ENCODE measurements at places on chromosomes 1 and 21.
A peak's percentile ranks its signal among the peaks of the same experiment; 100 is the strongest.

DNA sequence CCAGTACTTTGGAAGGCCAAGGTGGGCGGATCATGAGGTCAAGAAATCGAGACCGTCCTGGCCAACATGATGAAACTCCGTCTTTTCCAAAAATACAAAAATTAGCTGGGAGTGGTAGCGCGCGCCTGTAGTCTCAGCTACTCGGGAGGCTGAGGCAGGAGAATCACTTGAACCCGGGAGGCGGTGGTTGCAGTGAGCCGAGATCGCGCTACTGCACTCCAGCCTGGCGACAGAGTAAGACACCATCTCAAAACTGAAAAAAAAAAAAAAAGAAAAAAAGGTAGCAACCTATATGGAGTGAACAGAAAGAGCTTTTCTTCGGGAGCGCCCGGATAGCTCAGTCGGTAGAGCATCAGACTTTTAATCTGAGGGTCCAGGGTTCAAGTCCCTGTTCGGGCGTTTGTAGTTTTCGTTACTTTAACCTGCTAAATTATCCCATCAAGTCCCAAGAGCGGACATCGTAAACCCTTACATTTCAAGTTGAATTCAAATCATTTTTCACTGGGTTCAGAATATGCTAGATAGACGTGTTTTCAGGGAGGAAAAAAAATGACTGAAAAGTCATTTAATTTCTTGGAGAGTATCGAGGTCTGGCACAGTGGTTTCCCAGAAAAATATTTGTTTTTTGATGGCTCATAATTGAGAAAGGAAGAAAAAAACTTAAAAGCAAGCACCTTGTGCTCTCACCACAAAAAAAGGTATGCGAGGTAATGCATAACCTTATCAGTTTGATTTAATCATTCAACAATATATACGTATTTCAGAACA is 9.8 kb upstream of the MDM4 start:
- H3K4me3 ChIP-seq, result peak overlapping the region; percentile 100
- peak overlapping the region; percentile 100 for H3K27ac ChIP-seq
- DNase-seq, result peak; percentile 71
- peaks cover 25% of the 10 kb centered on the region for H3K36me3 ChIP-seq
- peaks cover 10% of the 10 kb centered on the region for H3K27me3 ChIP-seq
- H3K4me1 ChIP-seq, result peaks cover 35% of the 10 kb centered on the region

DNA sequence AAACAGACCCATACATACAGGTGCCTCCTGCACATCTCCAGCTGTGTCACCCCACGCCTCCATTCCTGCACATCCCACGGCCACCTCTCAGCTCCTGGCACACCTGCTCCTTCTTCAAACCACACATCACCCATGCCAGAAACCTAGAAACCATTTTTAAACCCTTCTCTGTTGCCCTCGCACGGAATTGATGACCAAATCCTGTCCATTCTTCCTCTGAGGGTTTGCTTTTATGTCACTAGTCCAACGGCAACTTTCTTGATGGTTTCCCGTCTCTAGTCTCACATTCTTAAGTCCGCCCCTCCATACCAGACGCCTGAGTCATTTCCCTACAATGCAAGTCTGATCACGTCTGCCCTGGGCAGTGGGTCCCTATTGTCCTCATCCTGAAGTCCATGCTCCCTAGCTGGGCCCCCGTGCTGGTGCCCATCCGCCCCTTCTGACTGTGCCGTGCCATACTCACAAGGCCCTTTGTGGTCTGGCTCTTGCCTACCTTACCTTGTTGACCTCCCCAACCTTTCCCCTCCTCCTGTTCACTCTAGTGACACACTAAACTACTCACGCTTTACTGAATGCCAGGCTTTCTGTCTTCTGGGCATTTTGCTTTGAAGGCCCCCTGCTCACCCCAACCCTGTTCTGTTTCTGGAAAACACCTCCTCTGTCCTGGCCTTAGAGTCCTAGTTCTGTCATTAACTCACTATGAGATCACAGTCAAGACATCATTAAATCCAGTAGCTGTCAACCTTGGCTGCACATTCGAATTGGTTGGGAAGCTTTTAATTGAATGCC is 17.6 kb downstream of the SLC2A1 start:
- peak overlapping the region; percentile 75 for H3K4me3 ChIP-seq
- peaks cover 94% of the 10 kb centered on the region for H3K4me1 ChIP-seq
- H3K36me3 ChIP-seq, result peaks cover 46% of the 10 kb centered on the region
- DNase-seq, result no peak
- no peaks in the 10 kb centered on the region for H3K27me3 ChIP-seq

DNA sequence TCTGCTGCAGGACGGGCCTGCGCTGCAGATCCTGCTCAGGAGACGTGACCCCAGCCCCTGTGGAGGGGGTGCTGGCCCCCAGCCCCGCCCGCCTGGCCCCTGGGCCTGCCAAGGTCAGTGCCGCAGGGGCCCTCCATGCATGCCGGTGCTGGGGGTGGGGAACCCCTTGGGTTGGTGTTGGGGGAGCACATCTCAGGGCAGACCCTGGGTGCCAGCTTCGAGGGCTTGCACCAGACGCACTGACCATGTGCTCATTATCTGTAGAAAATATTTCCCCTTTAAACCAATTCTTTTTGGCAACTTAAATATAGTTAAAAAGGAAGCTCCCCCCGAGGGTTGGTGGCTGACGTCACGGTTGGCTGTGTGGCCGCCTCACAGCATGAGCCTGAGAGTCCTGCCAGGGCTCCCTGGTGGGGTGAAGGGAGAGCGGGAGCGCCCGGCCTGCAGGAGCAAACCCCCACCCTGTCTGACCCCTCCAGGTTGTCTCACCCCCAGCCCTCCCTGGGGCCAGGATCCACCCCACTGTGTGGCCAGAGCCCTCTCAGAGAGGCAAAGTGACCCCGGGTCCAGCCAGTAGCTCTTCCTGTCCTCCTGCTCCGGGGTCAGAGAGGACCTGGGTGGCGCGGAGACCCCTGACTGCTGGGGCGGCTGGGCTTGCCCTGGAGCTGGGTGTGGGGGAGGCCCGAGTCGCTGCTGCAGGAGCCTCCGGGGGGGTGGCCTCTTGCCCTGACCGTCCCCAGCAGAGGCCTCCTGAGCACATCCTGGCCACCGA is 5.3 kb upstream of the PFKL start:
- no peak overlapping the region for H3K27ac ChIP-seq
- H3K27me3 ChIP-seq, result peaks cover 9% of the 10 kb centered on the region
- H3K36me3 ChIP-seq, result peaks cover 2% of the 10 kb centered on the region
- H3K4me3 ChIP-seq, result no peak overlapping the region
- no peak for DNase-seq

DNA sequence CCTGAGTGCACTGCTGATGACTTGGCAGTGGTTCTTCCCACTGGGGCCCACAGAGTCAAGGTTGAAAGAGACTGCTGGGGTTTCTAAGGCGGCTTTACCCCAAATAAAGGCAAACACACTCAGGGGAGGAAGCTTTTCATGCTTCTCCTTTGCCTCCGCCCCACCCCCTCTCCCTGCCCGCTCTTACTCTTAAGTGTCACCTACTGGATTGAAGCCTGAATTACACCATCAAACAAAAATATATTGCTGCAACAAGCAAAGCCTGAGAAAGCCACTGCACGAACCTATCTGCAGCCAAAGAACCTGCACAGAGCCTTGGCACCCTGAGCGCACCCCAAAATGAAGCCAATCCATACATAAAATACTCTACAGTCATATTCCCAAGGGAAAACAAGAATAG is 63.1 kb downstream of the PTGFR start:
- H3K4me3 ChIP-seq, result no peak overlapping the region
- peaks cover 28% of the 10 kb centered on the region for H3K27me3 ChIP-seq

DNA sequence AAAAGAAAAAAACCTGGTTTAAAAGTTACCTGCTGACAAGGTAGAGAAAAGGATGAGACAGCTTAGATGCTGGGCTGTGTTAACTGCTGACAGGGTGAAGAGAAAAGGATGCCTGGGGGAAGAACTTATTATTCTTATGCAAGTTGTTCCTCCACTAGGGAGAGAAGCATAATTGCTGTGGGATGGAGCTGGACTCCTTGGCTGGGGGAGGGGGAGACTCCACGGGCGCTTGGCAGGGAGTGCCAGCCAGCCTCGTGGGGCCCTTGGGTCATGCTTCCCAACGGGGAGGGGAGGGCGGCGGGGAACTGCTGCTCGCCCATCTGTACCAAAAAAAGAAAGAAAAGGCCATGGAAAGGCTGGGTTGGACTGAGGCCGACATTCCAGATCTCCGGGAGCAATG is 47.2 kb downstream of the SYCP1 start:
- no peaks in the 10 kb centered on the region for H3K36me3 ChIP-seq
- H3K4me1 ChIP-seq, result no peaks in the 10 kb centered on the region
- H3K27ac ChIP-seq, result no peak overlapping the region
- H3K27me3 ChIP-seq, result peaks cover 13% of the 10 kb centered on the region
- no peak overlapping the region for H3K4me3 ChIP-seq

GRCh38 chr1:39952359-39953110 is 2.4 kb upstream of the MFSD2A start:
- H3K36me3 ChIP-seq, result peaks cover 8% of the 10 kb centered on the region
- H3K4me1 ChIP-seq, result peaks cover 28% of the 10 kb centered on the region
- H3K27ac ChIP-seq, result no peak overlapping the region
- H3K27me3 ChIP-seq, result no peaks in the 10 kb centered on the region
- no peak for DNase-seq
